ENCODE measurements at places on chromosomes 2 and 18.

DNA sequence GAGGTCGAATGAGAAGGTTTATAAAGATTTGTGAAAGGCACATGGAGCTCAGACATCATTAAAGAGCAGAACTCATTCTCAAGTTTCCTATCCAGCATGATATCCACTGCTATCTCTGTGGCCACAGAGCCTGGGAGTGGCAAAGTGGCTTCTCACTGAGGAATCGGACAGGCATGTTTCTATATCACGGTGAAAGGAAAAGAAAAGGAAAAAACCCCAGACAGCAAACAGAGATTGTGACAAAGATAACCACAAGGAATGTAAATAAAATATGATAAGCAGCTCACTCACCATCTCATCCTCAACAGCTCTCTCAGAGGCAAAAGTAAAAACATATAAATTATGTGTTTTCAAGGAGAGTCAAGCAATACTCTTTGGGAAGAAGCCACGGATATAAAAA lies 2.5 kb downstream of the PID1 start:
- DNase-seq: no peak

- DNase-seq: no peak
These were observed 42.2 kb upstream of the CD28 start for GRCh38 chr2:203664029-203664755.

- no peak for DNase-seq
These were observed 89.7 kb upstream of the COL3A1 start for GRCh38 chr2:188884517-188884916.

- DNase-seq: no peak
These were observed 13.9 kb downstream of the RNF144A start for GRCh38 chr2:6930923-6931647.

- no peak for DNase-seq
These were observed 66.2 kb upstream of the CTDP1 start for GRCh38 chr18:79613186-79613931.

- no peak for DNase-seq
These were observed 1673.5 kb upstream of the CELF4 start for GRCh38 chr18:39238981-39239660.

DNA sequence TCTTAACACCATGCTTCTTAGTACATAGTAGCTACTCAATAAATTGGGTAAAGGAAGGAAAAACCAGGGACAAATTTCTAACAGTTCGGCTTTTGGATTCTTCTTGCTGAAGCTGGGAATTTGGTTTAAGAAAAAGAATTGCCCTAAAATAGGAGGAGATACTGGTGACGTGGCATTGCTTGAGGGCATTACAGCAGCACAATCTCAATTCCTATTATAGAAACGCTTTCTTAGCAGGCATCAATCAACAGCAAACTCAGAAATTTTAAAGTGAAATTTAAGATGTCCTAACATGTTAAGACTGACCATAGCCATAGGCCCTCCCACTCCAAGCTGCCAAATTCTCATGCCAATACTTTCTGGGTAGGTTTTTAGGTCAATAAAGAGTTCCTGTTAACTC lies 169.5 kb downstream of the SRBD1 start:
- DNase-seq: no peak

GRCh38 chr2:217481577-217481976 lies 521.2 kb downstream of the TNS1 start:
- DNase-seq: no peak

GRCh38 chr2:177587371-177587770 lies 194.8 kb downstream of the AGPS start:
- no peak for DNase-seq

GRCh38 chr18:51290860-51291259 lies 93.4 kb upstream of the MEX3C start:
- no peak for DNase-seq

DNA sequence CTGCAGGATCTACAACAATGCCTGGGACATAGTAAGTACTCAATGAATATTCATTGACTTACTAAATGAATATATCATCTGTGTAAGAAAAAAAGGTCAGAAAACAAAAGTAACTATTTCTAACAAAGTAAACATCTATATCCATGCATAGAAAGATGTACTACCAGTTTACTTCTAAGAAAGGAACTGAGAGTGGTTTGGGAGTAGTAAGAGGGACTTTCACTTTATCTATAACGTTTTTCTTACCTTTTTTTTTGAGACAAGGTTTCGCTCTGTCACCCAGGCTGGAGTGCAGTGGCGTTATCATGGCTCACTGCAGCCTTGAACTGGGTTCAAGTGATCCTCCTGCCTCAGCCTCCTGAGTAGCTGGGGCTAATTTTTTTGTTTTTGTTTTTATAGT lies 25.7 kb downstream of the DHX57 start:
- DNase-seq: no peak

GRCh38 chr18:70387027-70387426 lies 98.2 kb downstream of the SOCS6 start:
- no peak for DNase-seq

- DNase-seq: peak; percentile 20
These were observed 27.7 kb upstream of the MAPRE3 start for GRCh38 chr2:26942543-26943295.

DNA sequence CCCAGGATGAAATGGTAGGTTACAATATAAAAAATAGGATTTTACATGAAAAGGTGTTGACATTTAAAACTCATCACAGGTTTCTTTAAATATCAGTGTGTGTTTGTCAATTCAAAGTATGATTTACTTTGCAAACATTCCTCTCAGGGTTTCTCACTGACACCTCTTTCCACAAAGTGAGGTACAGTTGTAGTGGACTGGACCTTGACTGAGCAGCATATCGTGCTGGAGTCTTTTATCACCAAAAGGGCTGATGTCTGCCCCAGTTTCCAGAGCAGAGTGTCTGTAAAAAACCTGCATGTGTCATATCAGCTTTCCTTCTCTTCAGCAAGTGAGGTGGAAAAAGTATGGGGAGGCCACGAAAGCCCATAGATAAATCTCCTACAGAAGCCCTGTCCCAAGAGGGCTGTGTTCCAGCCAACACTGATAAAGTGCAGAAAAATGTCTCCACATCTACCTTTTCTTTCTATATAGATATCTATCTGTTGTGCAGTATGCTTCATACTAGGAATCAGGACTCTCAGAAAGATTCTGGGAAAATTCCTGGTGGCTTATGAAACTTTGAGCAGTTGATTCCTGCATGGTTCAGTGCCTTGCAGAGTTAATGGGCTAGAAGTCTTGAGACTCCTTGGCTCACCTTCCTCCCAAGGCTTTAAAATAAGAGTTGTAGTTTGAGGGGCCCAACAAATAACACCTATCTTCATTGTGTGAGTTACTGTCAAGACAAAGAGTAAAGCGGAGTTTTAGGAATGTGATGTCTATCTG lies 6.9 kb downstream of the ACYP2 start:
- DNase-seq: no peak
